Activated B cell treated with CpG ODN at 0.5 μM for 24 hours (primary cell): ENCODE measurements at places on chromosomes 1 and 21.

- H3K27ac ChIP-seq = no peak overlapping the region
- peaks cover 16% of the 10 kb centered on the region for H3K27me3 ChIP-seq
- H3K36me3 ChIP-seq = no peaks in the 10 kb centered on the region
- peaks cover 22% of the 10 kb centered on the region for H3K4me1 ChIP-seq
- peak overlapping the region; percentile 62 for H3K4me3 ChIP-seq
Measured at GRCh38 chr1:17540255-17541001, 930 bp downstream of the ARHGEF10L start.

DNA sequence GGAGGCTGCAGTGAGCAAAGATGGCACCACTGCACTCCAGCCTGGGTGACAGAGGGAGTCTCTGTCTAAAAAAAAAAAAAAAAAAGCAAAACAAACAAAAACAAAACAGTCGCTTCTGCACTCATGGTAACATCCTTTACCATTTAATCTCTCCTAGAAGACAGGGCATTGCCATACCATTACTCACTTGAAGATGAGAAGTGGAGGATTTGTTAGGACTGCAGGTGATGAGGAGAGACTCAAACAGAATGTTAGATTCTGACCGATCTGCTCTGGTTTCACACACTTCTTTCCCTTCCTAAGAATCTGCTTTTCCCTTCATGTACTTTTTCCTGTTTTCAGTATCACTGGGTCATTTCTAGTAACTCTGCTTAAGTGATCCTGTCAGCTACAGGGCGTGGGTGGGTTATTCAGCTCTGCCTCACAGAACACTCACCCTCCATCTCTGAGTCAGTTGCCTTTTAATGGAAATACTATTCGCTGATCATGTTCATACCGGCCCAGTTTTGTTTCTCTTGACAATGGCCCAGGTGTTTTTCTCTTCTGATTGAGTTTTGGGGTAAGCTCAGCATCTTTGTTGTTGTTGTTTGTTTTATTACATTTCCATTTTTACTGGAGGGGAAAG is 148.0 kb upstream of the ERG start:
- no peaks in the 10 kb centered on the region for H3K27me3 ChIP-seq
- no peak overlapping the region for H3K4me3 ChIP-seq
- H3K4me1 ChIP-seq = no peaks in the 10 kb centered on the region
- H3K36me3 ChIP-seq = no peaks in the 10 kb centered on the region
- no peak for DNase-seq

DNA sequence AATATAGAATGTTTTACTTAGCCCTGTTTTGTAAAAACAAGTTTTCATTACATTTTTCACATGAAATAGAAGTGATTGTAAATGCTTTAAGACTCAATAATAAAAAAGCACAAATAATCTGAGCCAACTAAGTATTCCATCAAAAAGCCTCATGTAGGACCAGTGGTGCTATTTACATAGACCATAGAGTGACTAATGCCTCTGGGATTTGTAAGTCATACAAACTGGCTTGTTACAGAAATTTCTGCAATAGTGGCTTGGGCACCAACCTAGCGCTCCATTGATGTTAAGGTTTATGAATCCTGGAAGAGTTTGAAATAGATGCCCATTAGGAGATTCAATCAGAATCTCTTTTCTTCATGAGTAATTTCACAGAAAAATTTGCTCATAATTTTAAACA is 31.9 kb downstream of the ZMYM1 start:
- no peak overlapping the region for H3K4me3 ChIP-seq
- H3K27me3 ChIP-seq = no peaks in the 10 kb centered on the region
- H3K36me3 ChIP-seq = peaks cover 35% of the 10 kb centered on the region
- no peak overlapping the region for H3K27ac ChIP-seq
- DNase-seq = no peak

GRCh38 chr1:213987422-213987926 is 299 bp upstream of the PROX1 start:
- H3K36me3 ChIP-seq = peaks cover 5% of the 10 kb centered on the region
- H3K27me3 ChIP-seq = peaks cover 70% of the 10 kb centered on the region
- peak overlapping the region; percentile 88 for H3K4me3 ChIP-seq
- peak overlapping the region; percentile 82 for H3K27ac ChIP-seq

DNA sequence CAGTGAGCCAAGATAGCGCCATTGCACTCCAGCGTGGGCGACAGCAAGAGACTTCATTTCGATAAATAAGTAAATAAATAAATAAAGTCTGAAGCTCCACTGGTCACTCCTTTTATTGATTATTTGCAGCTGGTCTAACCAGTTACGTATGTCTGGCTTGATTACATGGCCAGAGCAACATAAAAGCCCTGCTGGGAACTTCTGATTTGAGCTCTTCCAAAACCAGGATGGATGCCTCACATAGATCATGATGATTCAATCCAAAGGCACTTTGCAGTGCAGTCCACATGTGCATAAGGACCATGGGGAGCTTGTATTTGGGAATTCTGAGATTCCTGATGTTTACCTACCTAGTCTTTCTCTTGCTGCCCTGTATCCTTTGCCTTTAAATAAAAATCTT is 24.0 kb downstream of the NSUN4 start:
- peaks cover 65% of the 10 kb centered on the region for H3K36me3 ChIP-seq
- DNase-seq = no peak
- H3K4me3 ChIP-seq = no peak overlapping the region
- peaks cover 3% of the 10 kb centered on the region for H3K4me1 ChIP-seq

DNA sequence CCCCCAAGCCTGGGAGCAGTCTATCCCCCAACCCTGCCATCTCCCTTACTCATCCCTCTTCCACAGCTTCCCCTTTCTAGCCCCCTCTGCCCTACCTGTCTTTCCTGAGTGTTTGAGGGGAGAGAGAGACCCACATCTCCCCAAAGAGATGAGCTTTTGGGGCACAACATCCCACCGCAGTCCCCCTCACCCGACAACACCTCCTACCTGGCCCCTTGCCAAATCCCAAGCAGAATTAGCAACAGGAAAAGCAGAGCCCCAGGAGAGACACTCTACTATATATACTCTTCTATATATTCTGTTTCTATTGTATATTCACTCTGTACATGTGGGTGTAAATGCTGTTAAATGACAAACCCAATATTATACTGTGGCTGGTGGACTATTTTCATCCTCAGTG is 9.9 kb upstream of the KCNC4 start:
- H3K36me3 ChIP-seq = no peaks in the 10 kb centered on the region
- peaks cover 9% of the 10 kb centered on the region for H3K4me1 ChIP-seq
- H3K4me3 ChIP-seq = no peak overlapping the region
- no peaks in the 10 kb centered on the region for H3K27me3 ChIP-seq
- H3K27ac ChIP-seq = no peak overlapping the region

DNA sequence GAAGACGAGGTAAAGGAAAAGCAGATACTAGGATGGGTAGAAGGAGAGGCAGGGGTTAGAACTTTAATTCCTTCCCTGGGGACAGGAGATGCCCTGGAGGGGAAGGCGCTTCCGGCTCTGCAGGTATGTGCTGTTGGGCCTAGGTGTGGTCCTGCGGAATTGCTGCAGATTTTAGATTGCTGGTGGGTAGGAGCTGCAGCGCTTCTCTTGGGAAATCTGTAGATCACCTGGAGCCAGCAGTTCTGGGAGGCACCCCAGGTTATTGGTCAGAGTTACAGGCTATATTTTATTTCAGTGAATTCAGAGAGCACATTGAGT is 1.1 kb downstream of the MGST3 start:
- no peak overlapping the region for H3K4me3 ChIP-seq
- peaks cover 2% of the 10 kb centered on the region for H3K36me3 ChIP-seq
- peaks cover 38% of the 10 kb centered on the region for H3K4me1 ChIP-seq

DNA sequence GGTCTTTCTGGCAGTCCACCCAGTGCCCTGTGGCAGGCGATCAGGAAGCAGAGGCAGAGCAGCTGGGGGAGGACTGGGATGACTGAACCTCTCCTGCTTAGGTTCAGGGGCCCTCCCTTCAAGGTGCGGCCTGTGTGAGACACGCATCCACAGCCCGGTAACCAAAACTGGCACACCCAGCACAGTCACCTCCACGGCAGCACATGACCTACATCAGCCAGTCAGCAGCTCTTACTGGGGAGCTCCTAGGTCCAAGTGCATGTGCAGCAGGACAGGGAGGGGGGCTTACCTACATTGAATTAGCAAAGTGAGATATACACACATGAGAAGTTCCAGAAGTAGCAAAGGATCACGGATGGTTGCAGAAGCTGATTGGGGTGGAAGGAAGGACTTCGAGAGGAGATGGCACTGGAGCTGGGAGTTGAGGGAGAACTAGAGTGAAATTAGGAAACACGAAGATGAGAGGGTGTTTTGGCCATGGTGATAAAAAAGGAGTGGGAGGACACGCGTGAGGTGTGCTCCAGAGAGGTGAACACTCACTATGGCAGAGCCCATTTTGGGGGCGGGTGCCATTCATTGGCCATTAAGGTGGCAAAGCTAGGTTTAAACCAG is 51.4 kb upstream of the IRF2BP2 start:
- H3K4me1 ChIP-seq = peaks cover 9% of the 10 kb centered on the region
- no peaks in the 10 kb centered on the region for H3K36me3 ChIP-seq
- no peaks in the 10 kb centered on the region for H3K27me3 ChIP-seq
- DNase-seq = no peak
- no peak overlapping the region for H3K4me3 ChIP-seq
- no peak overlapping the region for H3K27ac ChIP-seq

DNA sequence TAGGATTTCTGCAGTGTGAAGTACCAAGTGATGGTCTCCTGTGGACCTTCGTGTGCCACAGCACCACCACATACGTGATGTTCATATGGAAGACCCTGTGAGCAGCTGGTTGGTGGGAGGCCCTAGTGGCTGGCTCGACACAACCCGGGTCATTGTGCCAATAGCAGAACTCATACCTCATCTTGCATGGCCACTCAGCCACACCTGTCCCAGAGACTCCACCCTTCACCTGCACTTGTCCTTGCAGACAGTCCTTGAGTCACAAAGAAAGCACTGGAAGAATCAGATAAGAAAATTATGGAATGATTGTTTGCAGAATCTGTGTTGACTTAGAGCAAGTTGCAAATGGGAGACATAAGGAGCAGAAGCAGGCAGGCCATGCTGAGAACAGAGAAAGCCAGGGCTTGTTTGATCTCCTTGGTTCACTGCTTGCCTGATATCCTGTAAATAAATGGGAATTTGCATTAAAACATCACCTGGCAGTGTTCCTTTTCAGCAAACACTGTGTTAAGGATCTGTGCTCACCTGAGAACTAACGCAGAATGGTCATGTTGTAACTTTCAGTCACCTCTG is 307.7 kb downstream of the SIPA1L2 start:
- no peak for DNase-seq
- H3K4me3 ChIP-seq = no peak overlapping the region
- H3K4me1 ChIP-seq = no peaks in the 10 kb centered on the region

DNA sequence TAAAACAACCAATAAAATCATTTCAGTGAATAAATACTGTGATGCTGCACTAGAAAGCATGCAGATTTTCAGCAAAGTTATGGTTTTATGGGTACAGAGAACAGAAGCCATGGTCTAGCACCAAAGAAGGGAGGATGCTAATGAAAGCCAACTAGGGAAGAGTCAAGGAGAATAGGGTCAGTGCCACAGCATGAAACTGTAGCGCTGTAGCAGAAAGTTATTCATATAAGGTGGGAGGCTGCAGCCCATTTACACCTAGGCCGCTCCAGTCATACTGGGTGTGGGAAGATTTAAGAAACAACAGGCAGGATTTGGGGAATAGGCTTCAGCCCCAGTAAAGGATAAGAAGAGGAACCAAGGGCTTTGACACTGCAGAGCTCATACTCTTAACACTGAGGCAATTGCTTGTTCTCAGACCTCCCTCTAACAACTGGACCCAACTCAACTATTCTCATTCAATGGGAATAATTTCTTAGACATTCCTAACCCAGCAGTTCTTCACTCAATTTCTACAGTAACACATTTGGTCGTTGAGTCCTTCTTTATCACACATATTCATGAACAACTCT is 4.4 kb downstream of the IFI16 start:
- H3K27ac ChIP-seq = peak overlapping the region; percentile 92
- peaks cover 69% of the 10 kb centered on the region for H3K4me1 ChIP-seq
- H3K36me3 ChIP-seq = peaks cover 72% of the 10 kb centered on the region
- peak overlapping the region; percentile 88 for H3K4me3 ChIP-seq

DNA sequence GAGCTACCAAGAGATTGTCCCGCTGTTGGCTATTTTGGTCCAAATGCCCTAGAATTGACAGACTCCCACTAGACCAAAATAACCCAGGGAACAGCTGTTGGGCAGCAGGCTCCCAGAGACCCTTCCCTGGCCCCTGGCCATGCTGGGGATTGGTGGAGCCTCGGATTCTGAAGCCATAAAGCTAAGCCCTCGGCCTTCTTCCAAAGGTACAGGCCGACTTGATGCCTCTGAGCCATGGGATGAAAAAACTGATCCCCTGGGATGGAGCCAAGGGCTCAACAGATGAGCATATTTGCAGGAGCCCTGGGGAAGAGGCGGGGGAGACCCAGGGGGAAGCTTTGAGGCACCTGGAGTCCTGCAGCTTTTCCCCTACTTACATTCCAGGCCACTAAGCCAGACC is 1.0 kb upstream of the LRRC38 start:
- no peak for DNase-seq
- no peaks in the 10 kb centered on the region for H3K36me3 ChIP-seq
- no peak overlapping the region for H3K27ac ChIP-seq
- peaks cover 2% of the 10 kb centered on the region for H3K4me1 ChIP-seq
- no peak overlapping the region for H3K4me3 ChIP-seq

- no peak overlapping the region for H3K27ac ChIP-seq
- H3K36me3 ChIP-seq = no peaks in the 10 kb centered on the region
- no peaks in the 10 kb centered on the region for H3K27me3 ChIP-seq
- H3K4me3 ChIP-seq = no peak overlapping the region
- no peak for DNase-seq
- H3K4me1 ChIP-seq = no peaks in the 10 kb centered on the region
Measured at GRCh38 chr1:54597455-54598030, 25.8 kb downstream of the FAM151A start.

DNA sequence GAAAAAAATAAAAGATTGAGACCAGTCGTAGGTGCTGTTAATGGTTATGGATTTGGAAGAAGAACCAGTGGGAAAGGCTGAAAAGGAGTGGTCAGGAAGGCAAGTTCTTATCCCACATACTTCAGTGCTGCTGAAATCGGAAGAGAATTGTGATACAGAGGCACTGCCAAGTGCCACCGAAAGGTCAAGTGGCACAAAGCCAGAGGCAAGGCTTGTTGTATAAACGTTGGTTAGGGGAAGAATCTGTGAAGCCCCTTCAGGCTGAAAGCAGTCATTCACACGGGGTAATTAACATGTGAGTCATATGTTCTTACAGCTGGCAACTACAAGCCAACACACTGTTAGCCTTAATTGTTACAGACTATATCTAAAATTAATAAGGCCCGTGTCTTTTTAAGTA is 48.8 kb downstream of the ZBTB40 start:
- DNase-seq = no peak
- H3K36me3 ChIP-seq = peaks cover 63% of the 10 kb centered on the region
- H3K4me1 ChIP-seq = no peaks in the 10 kb centered on the region
- H3K27ac ChIP-seq = no peak overlapping the region
